ENCODE measurements at places on chromosomes 4 and X.

DNA sequence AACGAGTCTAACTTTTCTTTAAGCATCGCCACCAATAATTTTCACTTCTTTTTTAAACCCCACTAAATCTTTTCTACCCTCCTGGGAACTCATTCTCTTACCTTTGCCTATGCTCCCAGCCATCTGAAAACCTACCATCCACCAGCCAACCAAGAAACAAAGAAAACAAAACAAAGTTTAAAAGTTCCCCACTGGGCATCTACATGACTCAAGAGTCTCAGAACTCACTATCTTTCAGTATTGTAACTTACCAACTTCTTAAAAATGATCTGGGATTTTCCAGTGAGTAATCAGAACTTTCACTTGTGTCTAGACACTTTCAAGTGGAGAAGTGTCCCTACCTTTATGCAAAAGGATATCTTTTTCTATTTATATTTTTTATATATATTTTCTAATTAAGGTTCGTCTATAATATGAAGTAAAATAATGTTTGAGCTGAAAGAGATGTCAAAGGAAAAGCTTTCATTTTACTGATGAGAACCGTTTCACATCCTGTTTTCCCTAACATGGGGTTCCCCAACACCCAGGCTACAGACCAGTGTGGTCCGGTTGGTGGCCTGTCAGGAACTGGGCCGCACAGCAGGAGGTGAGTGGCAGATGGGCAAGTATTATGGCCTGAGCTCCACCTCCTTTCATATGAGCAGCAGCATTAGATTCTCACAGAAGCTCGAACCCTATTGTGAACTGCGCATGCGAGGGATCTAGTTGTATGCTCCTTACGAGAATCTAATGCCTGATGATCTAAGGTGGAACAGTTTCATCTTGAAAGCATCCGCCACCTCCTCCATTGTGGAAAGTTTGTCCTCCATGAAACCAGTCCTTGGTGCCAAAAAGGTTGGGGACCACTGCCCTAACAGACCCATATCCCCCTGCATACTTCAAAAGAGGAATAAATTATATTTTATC is 9.8 kb upstream of the TIGD2 start:
- no peak for DNase-seq

- DNase-seq, result no peak
Observed at GRCh38 chr4:10490996-10491395, 33.8 kb upstream of the ZNF518B start.

GRCh38 chr4:26105337-26105736 is 191.3 kb downstream of the SMIM20 start:
- DNase-seq, result no peak

DNA sequence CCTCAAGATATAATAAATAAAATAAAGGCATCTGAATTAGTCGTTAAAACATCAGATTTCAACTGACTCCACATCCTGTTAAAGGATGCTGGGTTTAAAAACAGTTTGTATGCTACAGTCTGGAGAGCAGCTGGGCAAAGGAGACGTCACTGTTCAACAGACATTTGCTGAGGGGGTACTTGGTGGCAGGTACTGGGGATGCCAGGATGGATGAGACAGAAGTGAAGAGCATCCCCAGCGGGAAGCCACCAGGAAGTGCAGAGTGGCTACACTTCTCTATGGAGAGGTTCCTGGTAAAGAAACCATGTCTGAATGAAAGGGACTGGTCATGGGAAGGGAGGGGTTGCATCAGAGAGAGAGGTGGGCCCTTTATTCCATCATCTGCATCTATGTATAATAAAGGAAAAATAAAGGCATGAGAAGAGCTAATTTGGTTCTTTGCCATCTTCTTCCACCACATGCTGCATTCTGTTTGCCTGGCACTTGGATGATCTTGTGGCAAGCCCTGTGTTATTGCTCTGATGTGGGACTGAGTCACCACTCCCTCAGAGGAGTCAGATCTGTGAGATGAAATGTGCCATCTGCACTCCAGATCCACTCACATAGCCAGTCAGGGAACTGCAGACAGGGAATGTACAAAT is 145.0 kb downstream of the SOWAHB start:
- DNase-seq, result no peak

DNA sequence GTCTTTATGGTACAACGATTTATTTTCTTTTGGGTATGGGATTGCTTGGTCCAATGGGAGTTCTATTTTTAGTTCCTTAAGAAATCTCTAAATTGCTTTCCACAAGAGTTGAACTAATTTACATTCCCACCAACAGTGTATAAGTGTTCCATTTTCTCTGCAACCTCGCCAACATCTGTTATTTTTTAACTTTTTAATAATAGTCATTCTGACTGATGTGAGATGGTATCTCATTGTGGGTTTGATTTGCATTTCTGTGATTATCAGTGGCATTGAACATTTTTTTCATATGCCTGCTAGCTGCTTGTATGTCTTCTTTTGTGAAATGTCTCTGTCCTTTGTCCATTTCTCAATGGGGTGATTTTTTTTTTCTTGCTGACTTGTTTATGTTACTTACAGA is 42.8 kb downstream of the UCHL1 start:
- no peak for DNase-seq

GRCh38 chr4:139202991-139203390 is 26.0 kb upstream of the ELF2 start:
- no peak for DNase-seq

- no peak for DNase-seq
Observed at GRCh38 chr4:123304151-123304964, 92.2 kb upstream of the SPRY1 start.

DNA sequence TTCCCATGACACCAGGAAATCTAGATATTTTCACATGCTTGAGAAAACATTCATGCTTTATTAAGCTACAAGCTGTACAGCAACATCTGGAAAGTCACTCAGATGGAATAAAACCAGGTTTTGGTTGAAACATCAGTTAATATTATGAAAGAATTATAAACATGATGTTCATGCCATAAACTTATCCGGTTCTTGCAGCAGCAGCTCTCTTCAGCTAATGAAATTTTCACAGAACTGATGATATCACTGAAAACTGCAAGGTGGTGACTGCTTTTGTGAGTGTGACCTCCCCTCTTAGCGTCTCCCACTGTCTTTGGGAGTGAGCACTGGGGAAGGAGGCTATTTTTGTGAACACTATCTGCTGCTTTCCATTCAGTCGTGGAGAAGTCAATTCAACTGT is 56.9 kb downstream of the ARHGAP10 start:
- no peak for DNase-seq
